ENCODE measurements at places on chromosomes 6 and 20. TPM values are rescaled to one million over a fixed set of nuclear protein-coding genes. Genes with fewer than 3 reads are reported as not detected.

- no peak for DNase-seq
Measured at GRCh38 chr6:16503241-16503775, 258.0 kb downstream of the ATXN1 start.

- peak; percentile 26 for DNase-seq
Measured at GRCh38 chr6:165660857-165661663, 2.0 kb downstream of the PDE10A start.

- no peak for DNase-seq
Measured at GRCh38 chr6:37473364-37474095, 26.2 kb downstream of the CCDC167 start.

DNA sequence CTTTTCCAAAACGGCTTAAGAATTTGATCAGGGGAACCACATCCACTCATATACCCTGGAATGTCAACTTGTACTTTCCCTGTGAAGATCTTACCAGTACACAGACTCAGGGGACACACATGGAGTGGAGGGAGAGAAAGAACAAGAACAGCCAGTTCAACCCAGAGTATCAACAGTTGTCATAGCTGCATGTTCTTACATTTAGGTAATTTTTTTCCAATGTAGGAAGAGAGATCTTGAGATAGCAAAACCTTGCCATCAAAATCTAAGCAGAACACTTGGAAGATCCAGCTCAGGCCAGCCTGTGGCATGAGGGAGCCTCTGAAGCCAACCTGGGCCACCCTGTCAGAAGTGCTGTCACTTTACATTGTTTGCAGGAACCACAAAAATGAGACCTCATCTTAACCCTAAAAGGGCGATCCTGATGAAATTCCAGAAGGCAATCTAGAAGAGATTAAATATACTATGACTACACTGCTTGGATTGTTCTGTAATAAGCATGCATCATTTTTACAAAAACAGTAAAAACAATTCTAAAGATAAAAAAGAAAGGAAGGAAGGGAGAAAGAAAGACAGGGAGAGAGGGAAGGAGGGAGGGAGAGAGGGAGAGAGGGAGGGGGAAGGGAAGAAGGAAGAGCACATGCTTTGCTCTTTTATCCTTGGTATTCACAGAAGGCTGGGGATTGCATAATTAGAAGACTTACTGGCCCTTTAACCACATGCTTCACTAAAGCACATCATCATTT lies 124.7 kb upstream of the TCF21 start:
- peak; percentile 93 for DNase-seq

DNA sequence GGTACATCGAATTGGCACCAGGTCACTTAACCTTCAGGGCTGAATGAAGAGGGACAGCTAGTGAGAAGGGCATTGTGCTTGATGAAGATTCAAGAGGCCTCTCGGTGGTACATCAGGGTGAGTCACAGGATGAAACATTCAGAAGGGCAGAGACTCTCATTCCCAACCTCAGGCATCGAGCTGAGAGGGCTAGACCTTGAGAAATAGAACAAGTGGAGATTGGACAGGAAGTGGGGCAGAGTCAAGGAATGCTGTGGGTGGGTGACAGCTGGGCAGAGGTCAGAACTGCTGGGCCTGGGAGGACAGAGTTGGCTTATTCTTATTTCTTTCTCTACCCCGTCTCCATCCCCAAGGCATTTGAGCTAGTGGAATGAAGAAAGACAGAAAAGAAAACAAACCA lies 126.0 kb downstream of the SCML4 start:
- peak; percentile 77 for DNase-seq

GRCh38 chr6:157800420-157801237 lies 22.4 kb upstream of the SNX9 start:
- DNase-seq: peak; percentile 75

DNA sequence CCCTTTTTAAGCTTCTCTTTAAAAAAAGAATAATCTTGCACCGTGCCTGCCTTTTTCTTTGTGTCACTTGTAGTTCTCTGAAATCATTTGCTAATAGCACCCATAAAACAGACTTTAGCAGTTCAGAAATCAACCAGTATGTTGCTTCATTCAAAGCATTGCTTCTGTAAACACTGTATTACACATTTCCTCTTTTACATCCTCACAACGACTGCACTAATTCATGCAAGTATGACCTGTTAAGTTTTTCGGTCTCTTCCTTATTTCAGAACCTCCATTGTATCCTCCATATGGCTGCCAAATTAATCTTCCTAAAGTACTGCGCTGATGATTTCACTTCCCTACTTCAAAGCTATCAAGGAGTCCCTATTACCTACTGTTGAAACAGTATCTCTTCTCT lies 142.9 kb upstream of the RNF217 start:
- DNase-seq: no peak

- peak; percentile 66 for DNase-seq
Measured at GRCh38 chr6:39137245-39137644, 22.3 kb upstream of the SAYSD1 start.

DNA sequence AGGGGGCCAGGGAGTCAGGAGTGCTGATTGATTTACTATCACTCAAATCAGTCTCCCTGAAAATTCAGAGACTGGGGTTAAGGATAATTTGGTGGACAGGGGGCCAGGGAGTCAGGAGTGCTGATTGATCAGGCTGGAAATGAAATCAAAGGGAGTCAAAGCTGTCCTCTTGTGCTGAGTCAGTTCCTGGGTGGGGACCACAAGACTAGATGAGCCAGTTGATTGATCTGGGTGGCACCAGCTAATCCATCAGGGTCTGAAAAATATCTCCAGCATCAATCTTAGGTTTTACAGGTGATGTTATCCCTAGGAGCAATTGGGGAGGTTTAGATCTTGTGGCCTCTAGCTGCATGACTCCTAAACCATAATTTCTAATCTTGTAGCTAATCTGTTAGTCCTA lies 6.1 kb upstream of the AFG1L start:
- DNase-seq: no peak

DNA sequence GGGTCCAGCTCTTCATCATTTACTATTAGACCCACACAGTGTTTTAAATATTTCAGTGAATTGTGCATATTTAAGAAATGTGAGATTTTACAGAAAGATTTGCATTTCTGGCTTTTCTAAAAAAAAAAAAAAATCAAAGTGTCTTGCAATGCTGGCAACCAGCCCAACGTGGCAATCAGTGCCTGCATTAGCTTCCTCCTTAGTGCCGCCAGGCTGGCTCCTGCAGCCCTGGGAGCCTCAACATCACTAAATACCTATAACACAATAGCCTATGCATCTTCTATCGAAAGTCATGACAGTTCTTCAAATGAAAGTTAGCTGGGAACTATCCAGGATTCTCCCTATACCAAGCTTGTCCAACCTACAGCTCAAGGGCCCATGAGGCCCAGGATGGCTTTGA lies 9.4 kb upstream of the CD93 start:
- DNase-seq: no peak

DNA sequence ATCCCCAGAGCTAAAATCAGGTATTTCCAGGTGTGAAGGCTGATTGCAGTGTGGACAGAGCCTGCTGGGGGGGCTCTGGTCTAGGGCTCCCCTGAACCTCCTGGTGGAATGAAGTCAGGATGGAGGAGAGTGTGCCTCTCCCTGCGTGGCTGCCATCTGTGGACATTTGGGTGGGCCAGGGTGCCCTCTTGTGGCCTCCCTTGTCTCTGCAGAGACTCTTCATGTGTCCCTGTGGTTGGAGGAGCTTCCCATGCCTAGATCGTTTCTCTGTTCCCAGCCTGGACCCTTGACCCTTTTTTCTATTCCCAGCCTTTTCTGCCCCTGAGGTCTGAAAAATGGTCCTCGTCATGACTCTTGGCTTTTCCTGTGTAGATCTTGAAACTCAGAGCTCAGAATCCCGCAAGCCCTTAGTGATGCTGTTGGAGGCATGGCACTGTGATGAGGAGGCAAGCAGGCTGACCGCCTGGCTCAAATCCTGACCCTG lies 9.9 kb upstream of the PSMF1 start:
- DNase-seq: peak; percentile 33

- peak; percentile 35 for DNase-seq
Measured at GRCh38 chr6:14276667-14277404, 159.3 kb downstream of the CD83 start.

DNA sequence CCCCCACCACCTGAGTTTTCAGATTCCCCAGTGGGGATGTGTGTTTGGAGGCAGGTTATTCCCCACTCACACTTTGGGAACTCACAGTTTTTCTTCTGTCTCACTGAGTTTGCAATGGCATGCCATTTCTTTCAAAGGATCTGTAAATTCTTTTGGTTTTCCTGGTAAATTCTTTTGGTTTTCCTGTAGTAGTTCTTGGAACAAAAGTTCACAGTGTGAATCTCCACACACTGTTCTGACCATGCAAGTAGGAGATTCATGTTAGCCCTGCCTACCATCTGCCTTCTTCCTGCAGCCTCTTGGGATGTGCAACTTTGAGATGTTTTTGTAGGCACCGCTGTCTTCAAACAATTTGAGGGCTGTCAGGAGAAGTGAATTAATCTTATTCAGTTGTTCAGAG lies 165.6 kb upstream of the OGFRL1 start:
- DNase-seq: no peak

DNA sequence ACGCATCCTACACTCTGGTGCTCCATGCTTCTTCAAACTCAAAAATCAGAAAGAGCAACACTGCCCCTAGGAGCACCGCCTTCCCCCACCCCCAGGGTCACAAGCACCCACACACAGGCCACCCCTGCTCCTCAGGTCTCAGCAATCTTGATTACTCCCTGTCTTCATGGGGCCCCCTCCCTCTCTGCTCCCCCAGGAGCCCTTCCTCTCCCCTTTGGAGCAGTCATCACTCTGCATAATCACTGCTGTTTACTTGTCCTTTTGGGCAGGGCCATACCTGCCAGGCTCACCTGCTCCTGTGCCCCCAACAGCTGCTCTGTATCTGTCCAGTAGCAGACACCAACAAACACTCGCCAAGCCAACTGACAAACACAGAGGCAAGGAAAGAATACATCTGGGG lies 7.6 kb upstream of the SYNDIG1 start:
- no peak for DNase-seq

DNA sequence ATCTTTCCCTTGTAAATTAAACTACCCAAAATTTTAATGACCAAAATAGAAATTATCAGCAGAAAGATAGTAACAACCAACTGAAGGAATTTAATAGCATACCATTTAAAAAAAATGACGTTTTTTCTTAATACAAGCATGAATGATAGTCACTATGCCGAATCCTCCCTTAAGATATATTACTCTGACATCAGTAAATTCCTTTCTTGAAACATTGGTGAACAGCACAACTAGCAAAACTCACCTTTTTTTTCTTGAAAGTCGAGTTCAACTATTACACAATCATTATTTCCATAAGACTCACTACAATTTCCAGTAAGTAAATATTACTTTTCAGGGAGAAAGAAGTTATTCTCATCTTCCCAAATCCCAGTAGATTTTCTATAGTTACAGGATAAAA lies 433.2 kb downstream of the GRIK2 start:
- DNase-seq: peak; percentile 53

DNA sequence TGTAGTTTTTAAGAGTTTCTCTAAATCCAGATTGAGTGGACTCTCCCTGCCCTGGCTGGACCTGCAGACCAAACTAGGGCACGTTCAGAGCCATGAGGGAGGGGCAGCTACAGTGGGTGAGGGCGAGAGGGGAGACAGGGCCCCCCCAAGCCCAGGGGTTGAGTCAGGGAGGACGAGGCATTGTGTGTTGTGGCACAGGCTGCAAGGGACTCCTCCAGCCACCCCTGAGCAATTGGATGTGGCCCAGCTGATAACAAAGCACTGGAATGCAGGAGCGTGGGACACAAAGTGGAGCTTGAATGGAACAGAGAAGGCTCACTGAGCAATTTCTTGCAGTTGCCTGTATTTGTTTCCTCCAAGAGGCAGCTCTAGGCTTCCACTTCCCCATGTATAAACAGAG lies 43.5 kb upstream of the MYL9 start:
- DNase-seq: peak; percentile 72

DNA sequence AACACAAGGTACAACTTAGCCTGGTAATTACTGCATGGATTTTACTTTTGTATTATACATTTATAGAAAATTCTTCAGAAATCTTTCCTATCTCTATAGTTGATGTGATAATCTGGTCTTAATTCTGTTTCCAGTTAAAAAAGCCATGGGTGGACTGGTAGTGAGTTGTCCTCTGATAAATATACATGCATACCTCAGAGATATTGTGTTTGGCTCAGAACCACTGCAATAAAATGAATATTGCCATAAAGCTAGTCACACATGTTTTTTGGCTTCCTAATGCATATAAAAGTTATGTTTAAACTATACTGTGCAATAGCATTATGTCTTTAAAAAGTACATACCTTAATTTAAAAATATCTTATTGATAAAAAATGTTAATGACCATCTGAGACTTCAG lies 708.6 kb upstream of the MARCKS start:
- DNase-seq: peak; percentile 60

Gene MCCD1
- not detected for total RNA-seq

Gene ADGRF5
- total RNA-seq: 15.9 TPM

Gene EPHA7
- 1.5 TPM for total RNA-seq

Gene FRS3
- 2.7 TPM for total RNA-seq

Gene FAM83C
- total RNA-seq: not detected

Gene GHRH
- total RNA-seq: not detected

Gene VTA1
- 24.1 TPM for total RNA-seq
